ENCODE measurements at places on chromosomes 5 and 9.

GRCh38 chr5:150215979-150216944, 26.4 kb downstream of the SLC6A7 start:
- DNase-seq = no peak

DNA sequence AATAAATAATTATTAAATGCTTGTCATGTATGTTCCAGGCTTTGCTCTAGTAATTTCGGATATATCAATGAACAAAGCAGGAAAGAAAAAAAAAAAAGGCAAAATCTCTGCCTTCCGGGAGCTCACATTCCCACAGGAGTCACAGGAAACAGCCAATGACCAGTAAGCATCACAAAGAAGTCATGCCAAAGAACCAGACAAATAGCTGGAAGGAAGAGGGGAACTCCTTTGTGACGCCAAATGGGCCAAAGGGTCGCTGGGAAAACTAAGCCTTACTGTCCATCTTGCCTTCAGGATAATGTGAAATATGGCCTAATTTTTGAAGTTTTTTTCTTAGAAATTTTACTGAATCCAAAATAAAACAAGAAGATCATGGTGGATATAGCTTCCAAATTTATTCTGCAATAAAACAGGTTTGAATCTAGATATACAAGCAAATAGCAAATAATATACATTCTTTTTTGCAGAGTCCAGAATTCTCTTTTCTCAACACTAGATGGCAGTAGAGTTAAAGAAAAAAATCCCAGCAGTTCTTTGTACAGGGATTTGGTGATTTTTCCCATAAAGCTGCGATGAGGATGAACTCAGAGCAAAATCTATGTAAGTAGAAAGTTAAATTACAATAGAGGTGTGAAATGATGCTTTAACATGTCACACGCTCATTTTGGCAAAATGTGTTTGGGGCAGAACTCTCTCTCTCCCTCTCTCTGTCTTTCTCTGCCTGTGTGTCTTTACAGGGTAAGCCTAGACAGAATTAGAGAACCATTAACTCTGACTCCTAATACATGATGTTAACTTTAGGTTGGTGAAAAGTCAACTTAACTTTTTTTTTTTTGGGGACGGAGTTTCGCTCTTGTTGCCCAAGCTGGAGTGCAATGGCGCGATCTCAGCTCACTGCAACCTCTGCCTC, 60.0 kb upstream of the TUT7 start:
- peak; percentile 28 for DNase-seq

DNA sequence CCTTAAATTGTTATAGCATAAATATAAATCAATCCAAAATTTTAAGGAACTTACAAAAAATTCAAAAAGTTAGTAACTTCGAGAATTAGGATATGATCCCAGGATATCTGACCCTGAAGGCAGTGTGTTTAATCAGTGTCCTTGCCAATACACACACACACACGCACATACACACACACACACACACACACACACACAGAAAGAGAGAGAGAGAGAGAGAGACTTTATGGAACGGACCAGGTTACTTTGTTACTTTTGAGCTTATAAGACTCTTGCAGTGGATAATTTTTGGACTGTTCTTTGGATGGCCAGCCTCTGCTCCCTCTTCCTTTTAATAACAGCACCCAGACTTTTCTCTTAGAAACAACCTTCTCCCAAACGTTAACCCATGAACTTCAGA, 322.9 kb downstream of the NFIB start:
- no peak for DNase-seq

- peak; percentile 29 for DNase-seq
These were observed 436.7 kb downstream of the ZSWIM6 start for GRCh38 chr5:61768692-61769281.

DNA sequence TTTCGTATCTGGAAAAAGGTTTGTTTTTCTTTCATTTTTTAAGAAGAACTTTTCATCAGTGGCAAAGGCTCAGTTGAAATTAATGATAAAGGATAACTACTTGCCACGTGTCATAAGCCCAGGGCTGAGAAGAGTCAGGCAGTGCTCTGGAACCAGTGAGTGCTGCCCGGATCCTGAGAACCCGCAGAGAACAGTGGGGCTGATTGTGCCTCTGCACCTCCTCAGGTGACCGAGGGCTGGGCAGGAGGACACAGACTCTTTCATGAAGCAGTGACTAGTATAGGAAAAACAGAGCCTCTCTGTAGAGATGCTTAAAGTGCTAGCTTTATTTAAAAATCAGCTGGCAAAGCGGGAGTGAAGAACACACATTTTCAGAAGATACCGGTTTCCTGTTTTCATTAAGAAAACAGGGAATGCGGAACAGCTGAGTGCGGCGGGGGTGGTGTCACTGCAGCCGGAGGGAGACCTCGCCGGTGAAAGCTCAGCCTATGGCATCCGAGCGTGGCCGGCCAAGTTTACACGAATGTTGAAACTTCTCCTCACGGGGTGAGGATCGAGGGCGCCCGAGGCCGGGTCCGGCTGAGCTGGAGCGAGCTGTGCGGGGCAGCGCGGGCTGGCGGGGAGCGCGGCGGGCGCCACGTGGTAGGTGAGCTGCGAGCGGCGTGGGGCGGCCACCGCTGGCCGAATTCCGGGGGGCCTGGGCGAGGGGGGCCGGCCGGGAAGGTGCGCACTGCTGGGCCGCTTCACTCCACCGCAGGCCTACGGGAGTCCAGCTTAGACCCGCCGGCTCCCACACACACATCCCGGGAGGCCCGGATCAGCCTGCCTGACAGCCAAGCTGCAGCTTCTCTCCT, 134.7 kb upstream of the DMRT1 start:
- DNase-seq = peak; percentile 41

- DNase-seq = peak; percentile 9
These were observed 237.5 kb downstream of the CHSY3 start for GRCh38 chr5:130141659-130142320.

GRCh38 chr9:134189470-134190231, 25.3 kb upstream of the RNU6ATAC start:
- DNase-seq = no peak

- no peak for DNase-seq
These were observed 382.0 kb downstream of the PSAT1 start for GRCh38 chr9:78678877-78679276.

GRCh38 chr5:44783634-44784315, 25.0 kb upstream of the MRPS30 start:
- DNase-seq = no peak

DNA sequence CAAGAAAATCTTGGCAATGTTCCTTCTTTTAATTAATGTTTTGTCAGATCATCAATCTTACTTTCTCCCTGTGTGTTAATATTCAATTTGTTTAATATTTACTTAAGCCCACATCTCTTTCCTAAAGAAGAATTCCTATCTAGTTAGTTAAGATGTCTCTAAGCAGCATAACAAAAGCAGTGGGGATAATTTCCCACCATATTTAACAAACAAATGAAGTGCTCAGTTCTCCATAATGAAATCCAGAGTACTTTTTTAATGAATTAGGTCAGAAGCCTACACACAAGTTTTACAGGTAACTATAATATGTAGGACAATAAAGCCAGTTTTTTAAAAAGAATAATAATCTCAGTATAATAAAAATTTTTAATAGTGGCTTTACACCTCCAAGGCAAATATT, 1918.8 kb downstream of the EFNA5 start:
- no peak for DNase-seq

DNA sequence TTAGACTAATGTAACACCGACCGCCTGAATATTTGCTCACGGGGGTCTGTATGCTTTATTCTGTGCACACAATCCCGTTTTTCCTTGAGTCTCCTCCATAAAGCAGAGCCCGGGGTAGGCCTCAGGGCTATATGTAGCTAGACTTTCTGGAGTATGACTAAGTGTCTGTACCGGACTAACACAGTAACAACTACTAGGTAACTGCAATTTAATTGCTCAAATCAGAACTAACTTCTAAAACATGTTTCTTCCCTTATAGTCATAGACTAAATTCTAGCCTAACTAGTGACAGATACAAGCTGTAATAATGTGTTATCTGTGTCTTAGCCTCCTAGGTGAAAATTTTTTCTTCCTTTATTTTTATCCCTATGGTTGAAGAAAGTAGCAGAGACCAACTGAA, 2.1 kb downstream of the REEP5 start:
- DNase-seq = no peak

GRCh38 chr5:54659700-54660131, 142.2 kb downstream of the SNX18 start:
- no peak for DNase-seq

- no peak for DNase-seq
These were observed 57.9 kb upstream of the FBXW11 start for GRCh38 chr5:172064358-172064757.

DNA sequence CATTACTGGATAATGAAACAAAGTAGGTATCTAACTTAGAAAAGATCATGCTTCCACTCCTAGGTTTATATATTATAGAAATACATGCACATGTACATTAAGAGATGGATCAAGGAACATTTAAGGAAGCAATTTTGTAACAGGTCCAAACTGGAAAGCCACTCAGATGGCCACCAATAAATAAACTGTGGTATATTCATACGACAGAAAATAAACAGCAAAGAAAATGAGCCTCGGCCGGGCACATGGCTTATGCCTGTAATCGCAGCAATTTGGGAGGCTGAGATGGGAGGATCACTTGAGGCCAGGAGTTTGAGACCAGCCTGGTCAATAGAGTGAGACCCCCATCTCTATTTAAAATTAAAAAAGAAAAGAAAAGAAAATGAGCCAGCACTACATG, 25.6 kb downstream of the CEMIP2 start:
- no peak for DNase-seq

DNA sequence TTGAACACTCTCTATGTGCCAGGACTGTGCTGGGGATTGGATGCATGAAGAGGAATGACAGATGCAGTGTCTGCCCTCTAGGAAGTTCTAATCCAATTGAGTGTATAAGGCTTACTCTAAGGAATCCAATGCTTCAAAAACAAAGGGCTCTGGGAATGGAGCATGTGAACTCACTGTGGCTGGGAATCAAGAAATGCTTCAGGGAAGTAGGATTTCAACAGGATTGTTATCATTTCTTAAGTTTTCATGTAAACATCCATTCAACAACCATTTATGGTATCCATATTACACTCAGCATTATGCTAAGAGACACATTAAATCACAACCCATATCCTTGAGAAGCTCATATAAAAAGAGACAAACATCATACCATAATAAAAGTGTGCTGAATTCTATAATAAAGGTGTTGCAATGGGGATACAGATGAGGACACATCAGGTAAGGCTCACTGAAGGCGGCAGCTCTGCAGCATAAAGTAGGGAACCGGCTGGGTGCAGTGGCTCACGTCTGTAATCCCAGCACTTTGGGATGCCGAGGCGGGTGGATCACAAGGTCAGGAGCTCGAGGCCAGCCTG, 11.3 kb downstream of the SIL1 start:
- DNase-seq = no peak

DNA sequence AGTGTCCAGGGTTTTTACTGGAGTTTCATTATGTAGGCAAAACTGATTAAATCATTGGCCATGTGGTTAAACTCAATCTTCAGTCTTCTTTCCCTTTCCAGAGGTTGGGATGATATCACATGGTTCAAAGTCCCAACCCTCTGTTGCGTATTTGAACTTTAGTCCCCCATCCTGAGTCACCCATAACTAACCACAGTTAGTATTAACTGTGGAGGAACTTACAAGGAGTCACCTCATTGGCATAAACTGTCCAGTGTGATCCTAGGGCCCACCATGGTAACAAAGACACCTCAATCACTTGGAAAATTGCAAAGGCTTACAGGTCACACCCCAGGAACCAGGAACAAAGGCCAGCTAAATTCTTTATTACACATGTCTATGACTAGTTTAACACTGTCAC, 188.5 kb downstream of the COX7C start:
- no peak for DNase-seq

DNA sequence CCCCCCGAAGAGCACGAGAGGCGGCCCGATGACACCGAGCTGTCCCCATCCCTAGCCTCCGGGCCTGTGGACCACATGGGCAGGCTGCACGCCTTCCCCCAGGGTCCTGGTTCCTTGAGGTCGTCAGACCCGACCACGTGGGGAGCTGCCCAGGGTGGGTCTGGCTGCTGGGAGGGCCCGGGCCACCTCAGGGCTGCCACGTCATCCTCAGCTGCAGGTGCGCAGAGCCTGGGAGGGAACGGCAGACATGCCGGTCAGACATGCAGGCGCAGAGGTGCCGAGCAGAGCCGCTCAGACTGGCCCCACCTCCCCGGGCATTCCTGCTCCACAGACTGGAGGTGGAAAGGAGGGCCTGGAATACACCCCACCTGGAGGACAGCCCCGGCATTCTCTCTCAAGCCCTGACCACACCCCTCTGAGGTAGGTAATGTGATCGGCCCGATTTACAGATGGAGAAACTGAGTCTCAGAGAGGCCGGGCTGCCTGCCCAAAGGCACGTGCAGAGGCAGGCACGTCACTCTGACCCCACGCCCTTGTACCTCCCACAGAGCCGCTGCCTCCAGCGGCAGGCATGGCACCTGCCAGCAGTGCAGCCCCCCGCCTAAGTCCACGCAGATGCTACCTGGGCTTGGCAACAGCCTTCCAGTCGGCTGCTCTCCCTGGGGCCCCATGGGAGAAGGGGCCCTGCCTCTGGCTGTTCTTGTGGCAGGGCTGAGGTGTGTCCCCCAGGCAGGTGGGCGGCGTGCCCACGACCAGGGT, 649 bp downstream of the CCDC187 start:
- DNase-seq = no peak

DNA sequence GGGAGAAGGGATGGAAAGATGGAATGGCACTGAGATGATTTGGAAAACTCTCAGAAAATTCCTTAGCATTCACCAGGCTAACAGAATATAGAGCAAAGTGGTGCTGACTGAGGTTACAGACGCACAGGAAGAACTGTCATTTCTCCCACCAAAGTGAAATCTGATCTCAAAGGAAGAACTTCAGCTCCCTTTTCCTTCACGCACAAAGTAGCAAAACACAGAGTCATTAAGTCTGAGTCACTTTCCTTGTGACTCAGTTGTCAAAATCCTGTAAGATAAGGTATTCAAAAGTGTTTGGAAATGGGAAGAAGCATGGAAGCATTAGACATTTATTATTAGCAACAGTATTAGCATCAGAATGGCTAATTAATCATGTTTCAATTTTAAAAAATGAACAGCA, 11.7 kb downstream of the MPDZ start:
- DNase-seq = no peak

- no peak for DNase-seq
These were observed 343.7 kb upstream of the KCNN2 start for GRCh38 chr5:114018186-114018585.

DNA sequence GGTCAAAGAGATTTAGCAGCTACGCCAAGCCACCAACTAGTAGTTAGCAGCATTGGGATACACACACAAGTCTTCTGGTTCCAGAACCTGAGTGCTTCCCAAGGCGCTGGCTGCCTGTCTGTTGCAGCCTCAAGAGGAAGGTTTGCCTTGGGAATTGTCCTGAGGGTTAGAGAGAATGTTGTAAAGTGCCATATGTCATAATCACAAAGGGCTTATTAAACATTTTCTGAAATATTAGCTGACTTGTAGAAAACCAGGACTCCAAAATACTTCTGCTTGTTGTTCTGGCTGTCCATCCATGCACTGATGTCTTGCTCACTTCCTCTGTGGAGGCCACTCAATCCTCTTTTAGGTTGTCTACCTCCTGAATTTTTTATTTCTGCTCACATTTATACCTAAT, 46.3 kb downstream of the SLC36A1 start:
- no peak for DNase-seq

DNA sequence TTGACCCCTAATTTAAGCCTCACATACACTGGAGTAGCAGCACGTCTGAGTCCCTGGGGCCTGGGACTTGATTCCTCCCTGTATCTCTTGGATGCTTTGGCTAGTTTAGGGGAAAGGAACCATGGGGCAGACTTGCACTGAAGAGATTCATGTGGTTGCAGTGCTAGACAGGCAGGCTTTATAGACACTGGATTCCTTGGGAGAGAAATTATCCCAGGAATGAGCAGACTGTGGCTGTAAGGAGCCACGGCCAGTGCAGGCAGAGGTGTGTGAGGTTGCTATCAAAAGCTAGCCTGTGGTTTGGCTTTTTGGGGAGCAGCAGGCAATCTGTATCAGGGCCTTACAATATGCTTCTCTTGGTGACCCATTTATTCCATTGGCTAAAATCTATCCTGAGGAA, 20.5 kb upstream of the PITX1 start:
- no peak for DNase-seq
